ENCODE measurements at places on chromosomes 16 and 17.

DNA sequence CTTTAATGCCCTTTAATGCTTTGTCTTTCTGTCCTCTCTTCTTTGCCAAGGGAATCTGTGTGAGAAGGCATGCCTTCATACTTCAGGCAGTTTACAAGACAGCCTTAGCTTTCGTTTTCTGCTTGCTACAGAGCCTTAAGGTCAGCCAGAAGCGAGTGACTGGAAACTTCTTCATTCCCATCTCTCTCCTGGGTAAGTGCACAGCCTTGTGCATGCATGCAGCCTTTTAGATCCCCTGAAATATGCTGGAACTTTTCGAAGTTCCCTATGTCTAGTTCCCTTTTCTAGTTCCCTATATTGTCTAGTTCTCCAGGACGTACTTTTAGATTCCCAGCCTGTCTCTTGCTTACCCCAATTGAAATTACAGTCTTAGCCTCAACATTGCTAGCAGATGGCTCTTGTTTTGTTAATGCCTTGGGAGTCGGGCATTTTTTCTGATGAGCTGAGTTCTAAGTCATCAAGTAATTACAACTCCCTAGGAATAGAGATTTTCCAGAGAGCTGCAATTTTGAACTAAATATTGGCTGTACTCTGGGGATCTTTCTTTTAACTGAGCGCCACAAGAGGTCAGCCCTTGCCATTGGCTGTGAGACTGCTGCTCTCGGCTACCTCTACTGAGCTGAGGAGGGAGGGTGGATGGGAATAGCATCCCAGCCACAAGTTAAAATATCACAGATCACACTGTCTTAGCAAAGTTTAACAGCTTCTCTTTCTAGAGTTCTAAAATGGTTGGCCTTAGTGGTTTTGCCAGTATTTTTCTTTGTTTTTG lies 22.7 kb upstream of the PPM1D start:
- no peak for DNase-seq
- H3K4me1 ChIP-seq: no peaks in the 10 kb centered on the region
- H3K4me3 ChIP-seq: peak overlapping the region; percentile 14
- no peaks in the 10 kb centered on the region for H3K36me3 ChIP-seq
- no peaks in the 10 kb centered on the region for H3K27me3 ChIP-seq
- no peak overlapping the region for H3K27ac ChIP-seq

DNA sequence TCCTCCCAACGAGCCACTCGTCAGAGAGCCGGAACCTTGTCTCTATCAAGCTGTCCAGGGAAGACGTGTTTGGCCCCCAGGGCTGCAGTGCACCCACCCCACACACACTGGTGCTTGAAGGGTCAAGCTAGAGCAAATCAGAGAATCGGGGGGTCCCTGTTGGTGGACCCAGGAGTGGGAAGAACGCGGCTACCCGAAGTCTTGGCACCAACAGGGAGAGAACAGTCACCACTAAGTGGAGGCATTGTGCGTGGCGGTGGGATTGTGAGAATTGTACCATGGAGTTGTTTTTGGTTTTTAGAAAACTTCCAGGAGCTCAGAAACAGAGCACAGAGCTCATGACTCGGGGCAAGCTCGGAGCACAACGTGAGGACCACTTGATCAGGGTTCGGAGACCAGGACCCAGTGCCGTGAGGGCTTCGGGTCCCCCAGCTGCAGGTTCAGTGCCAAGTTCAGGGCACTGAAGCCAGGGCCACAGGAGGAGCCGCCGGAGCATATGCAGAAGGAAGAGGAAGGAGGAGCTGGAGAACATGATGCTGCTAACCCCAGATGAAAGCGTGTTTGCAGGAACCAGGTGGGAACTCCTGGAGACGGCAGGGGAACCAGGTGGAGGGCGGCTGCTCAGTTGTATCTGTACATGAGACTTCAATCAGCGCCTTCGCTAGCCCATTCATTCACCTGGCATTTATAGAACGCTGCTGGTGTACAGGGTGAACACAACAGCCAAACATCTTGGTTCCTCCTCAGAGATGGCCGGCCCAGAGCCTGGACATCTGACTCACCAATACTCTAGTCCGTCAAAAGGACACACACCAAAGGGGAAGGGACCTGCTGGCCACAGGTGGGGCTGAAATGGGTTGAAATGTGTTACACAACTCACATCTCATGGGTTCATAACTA lies 42.8 kb downstream of the METRNL start:
- DNase-seq: no peak
- peaks cover 20% of the 10 kb centered on the region for H3K27me3 ChIP-seq
- H3K4me1 ChIP-seq: peaks cover 4% of the 10 kb centered on the region
- no peak overlapping the region for H3K4me3 ChIP-seq
- no peak overlapping the region for H3K27ac ChIP-seq

DNA sequence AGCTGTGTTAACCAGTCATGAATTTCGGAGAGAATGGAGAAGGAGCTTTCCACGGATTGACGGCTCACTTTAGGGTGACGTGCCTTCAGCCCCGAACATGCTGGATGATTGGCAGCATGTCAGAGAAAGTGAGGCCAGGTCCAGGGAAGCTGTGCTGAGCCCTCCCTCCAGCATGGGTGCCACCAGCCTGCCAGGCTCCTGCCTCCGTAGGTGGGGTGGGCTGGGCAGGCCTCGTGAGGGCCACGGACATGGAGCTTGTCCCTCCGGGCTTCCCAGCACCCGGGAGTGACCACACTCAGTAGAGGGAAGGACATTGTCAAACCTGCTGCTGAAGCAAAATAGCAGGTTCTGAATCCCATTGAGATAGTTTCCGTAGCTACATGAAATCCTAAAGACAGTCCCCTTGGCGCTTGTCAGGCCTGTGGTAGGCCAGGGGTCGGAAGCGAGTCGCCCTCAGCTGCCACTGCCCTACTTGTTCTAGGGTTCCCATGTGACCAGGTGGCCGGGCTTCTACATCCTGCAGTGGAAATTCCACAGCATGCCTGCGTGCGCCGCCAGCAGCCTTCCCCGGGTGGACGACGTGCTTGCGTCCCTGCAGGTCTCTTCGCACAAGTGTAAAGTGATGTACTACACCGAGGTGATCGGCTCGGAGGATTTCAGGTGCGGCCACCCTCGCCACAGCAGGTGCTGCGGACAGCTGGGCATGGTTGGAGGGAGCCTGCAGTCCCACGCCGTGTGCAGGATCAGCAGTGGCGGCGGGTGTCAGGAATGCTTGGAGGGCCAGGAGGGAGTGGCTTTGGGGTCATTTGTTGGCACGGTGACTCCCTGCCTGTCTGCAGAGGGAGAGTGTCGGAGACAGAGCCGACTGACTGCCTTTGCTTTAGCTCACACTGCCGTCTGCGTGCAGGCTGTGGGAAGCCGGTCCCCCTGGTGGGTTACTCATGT lies 72.3 kb downstream of the SEC14L1 start:
- peaks cover 62% of the 10 kb centered on the region for H3K36me3 ChIP-seq
- H3K4me1 ChIP-seq: peaks cover 5% of the 10 kb centered on the region
- no peak overlapping the region for H3K27ac ChIP-seq
- DNase-seq: no peak

GRCh38 chr16:17538927-17539326 lies 68.2 kb upstream of the XYLT1 start:
- no peaks in the 10 kb centered on the region for H3K36me3 ChIP-seq
- H3K27me3 ChIP-seq: no peaks in the 10 kb centered on the region

- H3K27ac ChIP-seq: peak overlapping the region; percentile 56
- peak overlapping the region; percentile 95 for H3K4me3 ChIP-seq
- DNase-seq: peak; percentile 42
- H3K36me3 ChIP-seq: peaks cover 41% of the 10 kb centered on the region
Measured at GRCh38 chr16:2969545-2970521, 685 bp downstream of the PAQR4 start.

GRCh38 chr16:67394155-67395104 lies 1.1 kb upstream of the TPPP3 start:
- peak; percentile 29 for DNase-seq
- peaks cover 60% of the 10 kb centered on the region for H3K4me1 ChIP-seq
- peaks cover 39% of the 10 kb centered on the region for H3K27me3 ChIP-seq
- H3K4me3 ChIP-seq: no peak overlapping the region
- no peak overlapping the region for H3K27ac ChIP-seq

DNA sequence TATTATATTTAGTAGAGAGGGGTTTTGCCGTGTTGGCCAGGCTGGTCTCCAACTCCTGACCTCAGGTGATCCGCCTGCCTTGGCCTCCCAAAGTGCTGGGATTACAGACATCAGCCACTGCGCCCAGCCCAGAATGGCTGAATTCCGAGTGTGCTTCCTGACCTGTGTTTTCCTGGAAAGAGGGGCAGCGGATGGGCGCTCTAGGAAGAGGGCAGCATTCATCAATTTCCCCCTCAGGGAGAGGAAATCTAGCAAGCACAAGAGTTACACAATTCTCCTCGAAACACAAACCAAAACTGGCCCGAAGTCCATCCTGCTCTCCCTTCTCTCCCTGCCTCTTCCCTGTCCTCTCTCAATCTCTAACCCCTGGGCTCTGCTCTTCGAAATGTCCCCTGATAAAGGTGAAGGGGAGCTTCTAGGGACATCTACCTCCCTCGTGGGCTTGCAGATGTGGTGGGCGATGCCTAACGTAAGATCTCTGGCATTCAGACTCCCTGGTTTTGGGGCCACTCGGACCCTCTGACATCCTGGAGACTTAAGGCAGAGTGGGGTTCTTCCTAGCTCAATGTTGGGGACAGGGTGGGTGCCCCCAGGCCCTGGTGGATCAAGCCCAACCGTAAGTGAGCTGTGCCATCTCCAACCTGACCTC lies 1.0 kb downstream of the IL27 start:
- H3K27ac ChIP-seq: no peak overlapping the region
- no peaks in the 10 kb centered on the region for H3K27me3 ChIP-seq
- DNase-seq: no peak
- no peak overlapping the region for H3K4me3 ChIP-seq
- no peaks in the 10 kb centered on the region for H3K4me1 ChIP-seq
- H3K36me3 ChIP-seq: no peaks in the 10 kb centered on the region

DNA sequence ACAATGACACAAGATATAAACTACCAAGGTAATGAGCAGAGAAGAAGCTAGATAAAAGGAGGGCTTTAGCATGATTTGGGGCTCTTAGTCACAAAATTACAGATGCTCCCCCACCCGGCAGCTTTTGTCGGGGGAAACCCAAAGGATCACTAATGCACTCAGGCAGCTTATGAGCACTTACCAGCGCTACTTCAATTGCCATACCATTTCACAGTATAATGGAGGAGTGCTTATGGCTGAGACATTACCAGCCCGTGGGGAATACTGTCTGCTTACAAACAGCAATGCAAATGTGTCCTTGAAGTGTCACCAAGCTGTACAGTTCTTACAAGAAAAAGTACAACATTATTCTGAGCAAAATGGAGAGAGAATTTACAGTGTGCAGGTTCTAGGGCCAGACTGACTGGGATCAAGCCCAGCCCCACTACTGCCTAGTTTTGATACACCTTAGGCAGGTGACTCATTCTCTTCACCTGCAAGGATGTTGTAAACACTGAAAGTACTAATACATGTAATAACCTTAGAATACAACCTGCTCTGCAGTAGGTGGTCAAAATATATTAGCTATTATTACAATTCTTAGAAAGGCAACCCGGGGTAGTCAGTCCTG lies 16.3 kb downstream of the ANKFY1 start:
- no peak for DNase-seq
- no peak overlapping the region for H3K27ac ChIP-seq
- H3K36me3 ChIP-seq: peaks cover 25% of the 10 kb centered on the region

DNA sequence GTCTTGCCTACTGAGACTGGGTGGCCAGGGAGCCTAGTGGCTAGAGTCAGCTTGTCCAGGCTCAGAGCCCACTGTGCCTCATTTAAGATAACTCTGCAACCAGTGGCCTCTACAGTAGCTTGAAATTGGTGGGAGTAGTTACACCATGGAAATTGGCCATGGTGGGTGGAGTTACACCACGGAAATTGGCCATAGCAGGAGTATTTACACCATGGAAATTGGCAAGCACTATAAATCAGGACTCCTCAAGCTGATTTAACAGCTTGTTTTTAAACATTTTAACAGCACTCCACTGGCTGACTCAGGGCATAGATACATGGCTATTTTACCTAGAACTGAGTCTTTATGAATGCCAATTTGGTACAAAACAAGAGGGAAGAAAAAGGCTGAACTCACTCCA lies 27.7 kb upstream of the AKTIP start:
- DNase-seq: no peak
- H3K27me3 ChIP-seq: no peaks in the 10 kb centered on the region
- no peaks in the 10 kb centered on the region for H3K36me3 ChIP-seq
- H3K4me1 ChIP-seq: no peaks in the 10 kb centered on the region
- no peak overlapping the region for H3K4me3 ChIP-seq

DNA sequence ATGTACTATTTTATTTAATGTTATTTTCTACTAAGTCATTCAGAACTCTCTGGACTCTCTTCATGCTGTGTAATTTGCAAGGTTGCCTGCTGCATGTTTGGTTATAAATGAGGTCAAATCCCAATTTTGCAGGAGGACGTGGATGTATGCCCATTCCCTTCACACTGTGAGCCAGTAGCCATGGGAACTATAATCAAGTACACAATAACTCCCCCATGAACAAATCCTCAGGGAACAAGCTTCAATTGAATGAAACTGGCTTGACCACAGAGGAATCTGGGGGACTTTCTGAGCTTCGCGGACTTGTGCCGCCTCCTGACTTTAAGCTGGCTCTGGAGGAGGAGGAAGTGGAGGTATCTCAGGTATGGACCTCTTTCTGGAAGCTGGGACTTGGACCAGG lies 14.6 kb upstream of the KCTD13 start:
- H3K27me3 ChIP-seq: no peaks in the 10 kb centered on the region
- H3K4me3 ChIP-seq: no peak overlapping the region

DNA sequence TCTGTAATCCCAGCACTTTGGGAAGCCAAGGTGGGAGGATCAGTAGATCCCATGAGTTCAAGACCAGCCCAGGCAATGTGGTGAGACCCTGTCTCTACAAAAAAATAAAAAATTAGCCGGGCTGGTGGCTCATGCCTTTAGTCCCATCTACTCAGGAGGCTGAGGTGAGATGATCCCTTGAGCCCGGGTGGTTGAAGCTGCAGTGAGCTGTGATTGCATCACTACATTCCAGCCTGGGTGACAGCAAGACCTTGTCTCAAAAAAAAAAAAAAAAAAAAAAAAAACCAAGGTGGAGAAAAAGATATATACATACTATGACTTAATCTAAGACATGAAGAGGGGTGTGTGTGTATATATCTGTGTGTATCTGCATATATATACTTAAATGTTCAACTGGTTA lies 26.7 kb downstream of the BBS2 start:
- H3K27me3 ChIP-seq: no peaks in the 10 kb centered on the region
- DNase-seq: no peak
- no peaks in the 10 kb centered on the region for H3K4me1 ChIP-seq

Data from neuronal stem cell (in vitro differentiated cells).